ENCODE measurements at places on chromosomes 6 and 20.

DNA sequence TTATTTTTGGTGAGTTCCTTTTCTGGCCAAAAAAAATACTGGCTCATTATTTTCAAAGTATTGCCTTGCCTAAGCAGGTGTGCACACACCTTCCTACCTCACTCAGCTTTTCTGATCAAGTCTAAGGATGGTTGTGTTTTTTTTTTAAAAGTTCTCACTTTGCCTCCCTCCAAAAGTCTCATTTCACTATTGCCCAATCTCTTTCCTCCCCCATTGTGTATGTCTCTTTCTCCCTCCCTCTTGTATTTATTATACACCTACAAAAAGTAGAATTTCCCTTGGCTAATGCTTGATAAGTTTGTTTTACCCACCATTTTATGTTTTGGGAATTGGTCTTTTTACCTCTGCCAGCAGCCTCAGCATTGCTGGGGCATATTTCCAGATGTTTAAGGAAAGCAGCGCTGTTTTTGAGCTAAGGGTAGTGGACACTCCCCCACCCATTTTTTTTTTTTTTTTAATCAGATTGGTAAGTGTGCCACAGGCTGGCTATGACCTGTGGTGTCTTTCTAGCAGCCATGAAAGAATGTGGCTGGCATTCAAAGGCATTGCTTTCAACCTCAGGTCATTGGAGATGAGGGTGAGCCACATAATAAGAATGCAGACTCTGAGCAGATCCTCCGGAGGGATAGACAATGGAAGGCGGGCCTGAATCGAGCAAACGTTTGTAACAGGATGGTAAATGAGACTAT lies 668.6 kb downstream of the UTRN start:
- peak; percentile 91 for DNase-seq

GRCh38 chr6:42374018-42374669 lies 77.6 kb downstream of the TRERF1 start:
- peak; percentile 77 for DNase-seq

DNA sequence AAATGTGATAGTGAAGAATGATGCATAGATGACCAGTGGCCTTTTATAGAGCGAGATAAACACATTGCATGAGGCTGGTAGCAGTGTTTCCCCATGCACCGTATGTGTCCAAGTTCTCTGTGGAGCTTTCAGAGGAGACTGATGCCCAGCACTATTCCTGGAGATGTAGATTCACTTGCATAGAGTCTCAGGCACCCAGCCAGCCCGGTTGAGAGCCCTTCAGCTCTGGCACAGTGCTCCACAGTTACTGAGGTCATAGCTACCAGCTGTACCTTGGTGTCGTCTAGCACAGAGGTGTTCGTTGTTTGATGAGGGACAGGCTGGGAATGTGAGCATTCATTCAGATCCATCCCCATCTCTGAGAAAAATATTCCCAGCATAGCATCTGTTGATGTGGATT lies 328.9 kb downstream of the FARS2 start:
- DNase-seq, result no peak

DNA sequence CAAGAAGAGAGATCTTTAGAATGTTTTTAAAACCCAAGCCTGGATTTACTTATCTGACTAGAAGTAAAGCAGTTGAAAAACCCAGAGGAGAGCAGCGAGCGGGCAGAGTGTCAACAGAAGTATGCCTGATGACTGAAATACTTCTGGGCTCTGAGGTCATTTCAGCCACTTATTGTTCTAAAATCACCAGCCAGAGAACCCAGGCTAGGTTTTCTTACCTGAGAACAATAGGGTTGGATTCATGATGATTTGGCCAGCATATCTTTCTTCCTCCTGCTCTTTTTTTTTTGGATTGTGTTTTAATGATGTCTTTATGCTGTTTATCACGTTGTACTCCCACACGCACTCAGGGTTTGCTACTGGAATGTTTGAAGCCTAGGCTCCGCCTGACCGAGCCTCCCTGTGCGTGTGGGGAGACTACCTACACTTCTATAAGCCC lies 63.0 kb upstream of the KIF25 start:
- DNase-seq, result no peak

DNA sequence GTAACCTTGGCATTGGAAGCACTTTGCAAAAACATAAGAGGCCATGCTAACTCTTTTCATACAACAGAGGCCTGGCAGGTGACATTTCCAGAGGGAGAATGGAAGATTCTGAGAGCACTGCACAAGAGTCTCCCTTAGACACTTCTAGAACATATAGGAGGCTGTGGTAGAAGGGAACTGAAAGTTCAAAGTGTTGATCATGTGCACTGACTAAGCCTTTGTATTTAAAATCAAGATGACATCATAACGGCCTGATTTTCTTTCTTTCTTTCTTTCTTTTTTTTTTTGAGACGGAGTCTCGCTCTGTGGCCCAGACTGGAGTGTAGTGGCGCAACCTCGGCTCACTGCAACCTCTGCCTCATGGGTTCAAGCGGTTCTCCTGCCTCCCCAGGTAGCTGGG lies 26.8 kb upstream of the DNAAF9 start:
- no peak for DNase-seq

GRCh38 chr6:151240036-151240685 lies 394 bp downstream of the AKAP12 start:
- DNase-seq, result peak; percentile 61

DNA sequence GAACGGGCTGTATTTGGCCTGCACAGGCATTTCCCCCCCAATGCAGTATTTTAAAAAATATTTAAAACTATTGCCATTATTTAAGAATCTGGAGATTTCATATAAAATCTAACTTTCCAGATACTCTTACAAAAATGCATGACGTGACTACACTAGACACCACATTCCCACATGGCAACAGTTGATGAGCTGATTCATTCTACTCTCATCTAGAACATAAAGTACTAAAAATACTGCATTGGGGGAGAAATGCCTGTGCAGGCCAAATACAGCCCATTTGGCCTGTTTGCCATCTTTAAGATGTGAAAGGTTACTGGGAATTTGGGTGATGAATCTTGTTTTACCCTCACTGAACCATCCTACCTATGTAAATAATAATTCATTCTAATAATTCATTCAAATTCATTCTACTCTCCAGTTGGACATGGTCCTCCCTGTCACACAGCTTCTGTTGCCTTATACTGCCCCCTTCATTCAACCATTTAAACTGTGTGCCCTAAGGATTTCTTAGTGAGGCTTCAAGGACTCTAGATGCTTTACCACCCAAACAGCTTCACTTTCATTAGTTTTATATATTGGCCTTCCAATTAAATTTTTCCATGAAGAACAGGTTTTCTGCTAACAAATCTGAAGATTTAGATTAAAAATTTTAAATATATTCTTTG lies 6.9 kb upstream of the ZSCAN16 start:
- no peak for DNase-seq

- no peak for DNase-seq
Observed at GRCh38 chr6:36986704-36987047, 680 bp upstream of the MTCH1 start.

- DNase-seq, result peak; percentile 61
Observed at GRCh38 chr6:33846226-33846625, 42.4 kb upstream of the MLN start.

DNA sequence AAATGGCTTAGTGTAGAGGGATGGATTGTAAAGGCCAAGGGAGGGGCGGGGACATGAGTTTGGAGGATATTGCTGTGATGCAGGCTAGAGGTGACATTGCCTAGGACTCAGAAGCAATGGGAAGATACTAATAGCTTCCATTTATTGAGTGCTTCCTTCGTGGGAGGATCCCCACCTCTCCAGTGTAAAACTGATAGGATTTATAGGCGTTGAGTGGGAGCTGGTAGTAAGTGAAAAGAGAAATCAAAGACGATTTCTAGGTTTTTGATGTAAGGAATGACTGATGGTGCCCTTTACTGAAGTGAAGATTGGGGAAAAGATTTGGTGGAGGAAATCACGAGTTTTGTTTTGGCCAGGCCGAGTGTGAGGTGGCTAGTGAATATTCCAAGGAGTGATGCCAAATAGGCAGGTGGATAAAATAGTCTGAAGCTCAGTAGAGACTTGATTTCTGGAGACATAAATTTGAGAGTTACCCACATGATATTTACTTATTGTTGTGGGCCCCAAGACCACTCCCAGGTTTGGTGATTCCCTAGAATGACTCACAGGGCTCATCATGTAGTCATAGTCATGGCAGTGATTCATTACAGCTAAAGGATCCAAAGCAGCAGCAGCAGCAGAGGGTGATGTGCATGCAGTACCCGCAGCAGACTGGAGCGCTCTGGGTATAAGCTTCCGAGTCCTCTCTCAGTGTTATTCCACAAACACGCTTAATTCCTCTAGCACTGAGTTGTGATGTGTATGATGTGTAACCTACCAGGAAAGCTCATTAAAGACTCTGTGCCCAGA lies 10.2 kb downstream of the RPRD1B start:
- DNase-seq, result peak; percentile 76

DNA sequence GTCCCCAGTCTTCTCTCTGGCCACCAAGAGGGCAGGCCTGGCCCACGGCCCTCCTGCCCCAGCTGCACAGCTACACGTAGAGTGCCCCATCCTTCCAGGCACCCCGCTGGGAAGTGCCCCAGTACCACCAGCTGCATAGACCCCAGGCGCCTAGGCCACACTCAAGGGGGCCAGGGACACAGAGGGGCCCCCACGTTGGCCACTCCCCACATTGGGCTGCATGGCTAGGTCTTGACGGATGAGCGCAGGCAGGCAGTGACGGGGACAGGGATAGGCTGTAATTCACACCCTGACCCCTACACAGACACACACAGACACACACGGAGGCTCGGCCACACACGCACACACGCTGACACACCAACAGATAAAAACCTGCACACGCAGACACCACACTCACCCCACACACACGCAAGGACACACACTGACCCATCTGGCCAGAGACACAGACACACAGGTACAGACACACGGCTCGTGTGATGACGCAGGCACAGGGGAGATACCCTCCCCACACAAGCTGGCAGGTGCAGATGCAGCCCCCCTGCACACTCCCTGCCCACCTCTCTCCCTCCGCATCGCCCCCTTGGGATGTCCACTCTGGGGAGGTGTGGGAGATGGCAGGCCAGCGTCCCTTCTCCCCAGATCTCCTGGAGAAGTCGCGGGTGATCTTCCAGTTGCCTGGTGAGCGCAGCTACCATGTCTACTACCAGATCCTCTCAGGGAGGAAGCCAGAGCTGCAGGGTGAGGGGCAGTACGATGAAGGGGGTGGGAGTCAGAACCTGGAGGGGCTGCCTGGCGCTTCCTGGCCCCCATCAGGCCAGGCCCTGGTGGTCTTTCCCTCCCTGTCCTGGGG lies 30.0 kb downstream of the MYH7B start:
- peak; percentile 16 for DNase-seq

GRCh38 chr20:23868321-23868720 lies 11.2 kb downstream of the CST5 start:
- DNase-seq, result no peak

Data from RPMI7951 (cell line).